ENCODE measurements at places on chromosomes 11 and 22.

DNA sequence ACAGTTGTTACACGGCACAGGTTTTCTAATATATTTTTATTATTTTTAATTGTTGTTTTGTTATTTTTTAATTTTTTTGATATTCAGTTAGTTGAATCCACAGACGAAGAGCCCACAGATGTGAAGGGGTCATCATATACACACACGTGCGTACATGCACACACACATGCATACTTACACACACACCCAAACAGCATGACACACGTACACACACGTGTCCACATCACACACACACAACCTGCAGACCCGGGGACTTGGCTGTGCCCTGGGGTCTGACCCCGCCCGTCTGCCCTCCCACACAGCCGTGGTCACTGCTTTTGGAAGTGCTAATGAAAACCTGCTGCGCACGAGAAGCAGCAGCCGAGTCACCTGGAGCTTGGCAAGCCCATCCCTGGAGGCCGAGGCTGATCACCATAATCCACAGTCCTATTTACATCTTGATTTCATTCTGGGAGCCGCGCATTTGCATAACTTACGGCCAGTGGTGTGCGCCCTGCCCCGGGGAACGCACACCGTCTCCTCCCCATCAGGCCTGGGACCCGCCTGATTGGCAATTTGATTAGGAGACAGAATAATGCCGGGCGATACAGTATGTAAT lies 110.3 kb downstream of the BRD1 start:
- DNase-seq: no peak

DNA sequence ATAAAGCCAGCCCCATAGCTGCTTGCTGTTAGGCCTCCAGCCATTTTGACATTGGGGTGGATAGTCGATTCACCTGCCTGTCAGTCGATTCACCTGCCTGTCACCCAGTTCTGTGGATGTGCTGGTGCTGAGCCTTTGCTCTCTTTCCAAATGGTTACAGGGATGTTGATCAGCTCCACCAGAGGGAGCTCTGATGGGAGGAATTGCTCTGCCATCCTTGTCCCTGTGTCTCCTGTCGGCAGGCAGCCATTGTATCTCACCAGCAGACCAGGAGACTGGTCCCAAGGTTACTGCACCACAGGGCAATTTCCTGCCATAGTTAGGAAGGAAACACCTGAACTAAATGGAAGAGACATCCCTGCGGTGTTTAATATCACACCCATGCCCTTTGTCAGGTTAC lies 6.1 kb downstream of the MPEG1 start:
- DNase-seq: peak; percentile 58

- DNase-seq: no peak
Observed at GRCh38 chr22:37484480-37485394, 1.4 kb downstream of the MFNG start.

- no peak for DNase-seq
Observed at GRCh38 chr11:20208622-20209111, 48.4 kb upstream of the DBX1 start.

DNA sequence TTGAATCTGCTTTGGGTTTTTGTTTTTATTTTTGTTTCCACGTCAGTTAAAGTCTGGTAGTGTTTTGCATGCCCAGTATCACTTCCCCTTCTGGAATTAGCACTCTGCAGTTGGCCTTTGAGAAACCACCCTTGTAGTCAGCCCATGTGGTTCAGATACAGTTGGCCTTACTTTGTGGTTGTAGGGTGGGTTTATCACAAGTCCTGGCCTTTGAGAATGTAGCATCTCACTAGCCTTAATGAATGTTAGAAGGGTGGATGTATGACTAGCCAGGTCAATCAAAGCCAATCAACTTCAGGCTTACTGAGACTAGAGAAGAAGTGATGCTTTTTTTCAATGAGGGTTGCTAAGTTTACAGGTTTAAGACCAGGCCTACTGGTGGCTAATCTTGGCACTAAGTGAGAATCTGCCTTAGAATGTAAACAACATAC lies 19.8 kb downstream of the ARL14EP start:
- no peak for DNase-seq

- peak; percentile 5 for DNase-seq
Observed at GRCh38 chr11:121291896-121292494, 576 bp upstream of the SC5D start.

- peak; percentile 22 for DNase-seq
Observed at GRCh38 chr11:63837739-63838138, 1.2 kb upstream of the MARK2 start.

GRCh38 chr11:64654958-64655541 lies 64.0 kb downstream of the SLC22A12 start:
- no peak for DNase-seq

DNA sequence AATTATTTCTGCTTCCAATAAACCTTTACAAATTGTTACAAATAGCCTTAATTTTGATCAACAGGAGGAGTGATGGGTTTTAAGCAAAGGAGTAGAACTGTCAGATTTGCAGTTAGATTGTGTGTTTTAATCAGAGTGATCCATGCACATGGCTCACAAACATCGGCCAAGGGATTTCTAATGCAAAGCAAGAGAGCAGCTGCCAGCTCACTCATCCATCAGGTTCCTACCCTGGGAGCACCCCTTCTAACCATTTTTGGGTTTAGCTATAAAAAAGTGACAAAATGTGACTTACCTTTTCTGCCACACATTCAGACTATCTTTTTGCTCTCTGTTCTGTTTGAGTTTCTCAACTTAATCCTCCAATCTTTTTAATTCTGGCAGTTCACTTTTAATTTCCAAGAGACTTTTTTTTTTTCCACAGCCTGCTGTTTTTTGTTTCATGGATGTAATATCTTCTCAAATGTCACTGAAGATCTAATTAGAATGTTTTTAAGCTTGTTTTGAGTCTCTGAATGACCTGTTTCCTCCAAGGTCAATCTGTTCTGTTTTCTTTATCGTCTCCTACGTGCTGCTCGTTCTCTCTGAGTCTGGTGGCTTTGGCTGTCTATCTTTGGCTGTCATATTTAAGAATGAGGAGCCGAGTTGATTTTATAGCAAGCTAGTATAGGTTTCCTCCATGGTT lies 6.0 kb downstream of the IZUMO1R start:
- no peak for DNase-seq

DNA sequence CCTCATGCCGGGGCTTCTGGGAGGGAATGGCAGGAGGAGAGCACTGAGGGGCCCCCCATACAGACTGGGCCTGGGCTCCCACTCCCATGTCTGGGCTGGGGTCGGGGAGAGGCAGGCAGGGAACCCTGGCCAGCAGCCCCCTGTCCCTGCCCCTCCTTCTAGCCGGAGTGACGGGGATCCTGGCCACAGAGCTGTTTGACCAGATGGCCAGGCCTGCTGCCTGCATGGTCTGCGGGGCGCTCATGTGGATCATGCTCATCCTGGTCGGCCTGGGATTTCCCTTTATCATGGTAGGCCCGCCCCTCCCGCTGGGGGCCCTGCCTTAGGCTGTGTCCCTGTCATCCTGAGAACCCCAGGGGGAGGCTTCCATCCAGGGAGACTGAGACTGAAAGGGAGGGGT lies 10.0 kb upstream of the MIF start:
- DNase-seq: no peak

DNA sequence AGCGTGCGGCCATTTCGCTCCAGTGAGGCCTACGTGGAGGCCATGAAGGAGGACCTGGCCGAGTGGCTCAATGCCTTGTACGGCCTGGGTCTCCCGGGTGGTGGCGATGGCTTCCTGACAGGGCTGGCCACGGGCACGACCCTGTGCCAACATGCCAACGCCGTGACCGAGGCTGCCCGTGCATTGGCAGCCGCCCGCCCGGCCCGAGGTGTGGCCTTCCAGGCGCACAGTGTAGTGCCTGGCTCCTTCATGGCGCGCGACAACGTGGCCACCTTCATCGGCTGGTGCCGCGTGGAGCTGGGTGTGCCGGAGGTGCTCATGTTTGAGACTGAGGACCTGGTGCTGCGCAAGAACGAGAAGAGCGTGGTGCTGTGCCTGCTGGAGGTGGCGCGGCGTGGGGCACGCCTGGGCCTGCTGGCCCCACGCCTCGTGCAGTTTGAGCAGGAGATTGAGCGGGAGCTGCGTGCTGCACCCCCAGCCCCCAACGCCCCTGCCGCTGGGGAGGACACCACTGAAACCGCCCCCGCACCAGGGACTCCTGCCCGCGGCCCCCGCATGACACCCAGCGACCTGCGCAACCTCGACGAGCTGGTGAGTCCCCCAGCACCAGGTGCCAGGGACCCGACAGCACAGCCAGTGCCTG lies 1.8 kb downstream of the GAS2L1 start:
- no peak for DNase-seq

DNA sequence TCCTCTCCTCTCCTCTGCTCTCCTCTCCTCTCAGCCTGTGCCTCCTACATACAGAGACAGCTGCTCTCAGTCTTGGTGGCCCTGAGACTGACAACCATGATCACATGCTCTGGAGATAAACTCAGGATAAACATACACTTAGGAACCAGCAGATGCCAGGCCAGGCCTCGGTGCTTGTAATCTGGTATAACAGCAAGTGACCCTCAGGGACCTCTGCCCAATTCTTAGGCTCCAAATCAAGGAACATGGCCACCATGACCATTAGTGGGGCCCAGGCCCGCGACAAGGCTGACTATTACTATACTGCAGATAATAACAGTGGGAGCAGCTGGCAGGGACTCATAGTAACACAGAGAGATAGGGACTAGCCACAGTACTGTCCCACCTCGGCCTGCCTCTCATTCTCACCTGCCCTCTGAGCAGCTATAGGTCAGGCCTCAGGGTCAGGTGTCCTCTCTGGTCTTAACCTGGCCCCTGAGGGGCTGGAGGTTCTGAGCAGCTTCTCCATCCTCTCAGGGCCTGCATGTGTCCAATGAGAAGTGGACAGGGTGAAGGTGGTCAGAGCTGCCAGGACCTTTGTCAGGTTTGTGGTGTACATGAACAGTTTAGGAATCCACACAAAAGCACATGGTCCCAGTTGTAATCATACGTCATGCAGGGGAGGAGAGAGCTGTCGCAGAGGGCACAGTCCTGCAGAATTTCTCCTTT lies 106.1 kb downstream of the GGTLC2 start:
- DNase-seq: no peak

DNA sequence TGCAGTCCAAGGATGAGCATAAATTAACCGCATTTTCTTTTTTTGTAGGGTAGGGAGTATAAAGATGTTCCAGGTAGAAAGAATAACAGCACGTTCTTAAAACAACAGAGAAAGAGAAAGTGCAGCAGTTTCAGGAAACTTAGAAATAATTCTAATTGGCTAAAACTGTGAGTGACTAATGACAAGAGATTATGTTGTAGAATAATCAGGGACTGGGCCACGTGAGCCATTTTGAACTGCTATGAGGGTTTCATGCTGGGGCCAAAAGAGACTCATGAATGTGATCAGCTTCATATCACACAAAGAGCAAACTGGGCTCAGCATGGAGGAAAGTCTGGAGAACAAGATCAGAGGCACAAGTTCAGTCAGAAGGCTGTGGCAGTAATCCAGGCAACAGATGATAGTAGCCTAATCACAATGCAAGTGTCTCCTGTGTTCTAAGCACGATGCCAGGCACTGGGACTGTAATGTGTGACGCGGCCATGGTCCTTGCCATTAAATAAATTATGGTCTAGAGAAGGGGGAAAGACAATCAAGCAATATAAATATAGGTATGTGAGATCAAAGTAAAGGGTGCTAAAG lies 17.9 kb downstream of the CWF19L2 start:
- DNase-seq: no peak

- no peak for DNase-seq
Observed at GRCh38 chr11:44047931-44048431, at the start of gene ACCSL. Gene ACCSL (plus strand): TSS chr11:44047981. CDS start chr11:44048037, 56 bp downstream.

DNA sequence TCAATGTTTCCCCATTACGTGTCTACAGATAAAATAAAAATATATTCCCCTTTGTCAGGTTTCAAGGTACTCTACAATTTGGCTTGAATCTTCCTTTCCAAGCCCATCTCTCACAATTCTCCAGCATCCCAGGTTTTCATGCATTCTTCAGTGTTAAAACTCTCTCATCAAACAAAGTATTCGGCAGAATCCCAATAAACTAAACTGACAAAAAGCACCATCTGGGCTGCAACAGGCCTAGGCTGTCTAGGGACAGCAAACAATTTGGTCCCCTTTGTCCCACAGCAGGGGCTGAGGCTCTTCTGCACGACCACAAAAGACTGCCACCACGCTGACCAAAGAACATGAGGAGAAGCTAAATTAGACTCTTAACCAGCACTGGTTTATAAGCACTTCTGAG lies 159.4 kb downstream of the CADM1 start:
- DNase-seq: no peak

All from ELR (cell line).